ENCODE measurements at places on chromosomes 1 and 21.

DNA sequence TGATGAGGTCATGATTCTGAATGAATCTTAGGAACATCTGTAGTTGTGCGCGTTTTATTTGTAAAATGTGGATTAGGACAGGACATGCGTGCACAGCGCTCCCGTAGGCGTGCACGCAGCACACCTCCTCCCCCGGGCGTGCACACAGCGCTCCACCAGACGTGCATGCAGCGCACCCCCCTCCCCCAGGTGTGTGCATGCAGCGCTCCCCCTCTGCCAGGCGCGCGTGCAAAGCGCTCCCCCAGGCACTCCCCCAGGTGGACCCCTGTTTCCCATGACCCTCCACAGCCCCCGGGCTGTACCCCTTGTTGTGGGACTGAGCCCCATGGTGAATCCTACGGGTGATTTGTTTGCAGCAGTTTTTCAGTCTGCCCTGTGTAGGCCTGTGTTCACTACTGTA is 61.6 kb downstream of the S100B start:
- DNase-seq: no peak

GRCh38 chr21:35136106-35136505 is 87.0 kb upstream of the RUNX1 start:
- DNase-seq: no peak

DNA sequence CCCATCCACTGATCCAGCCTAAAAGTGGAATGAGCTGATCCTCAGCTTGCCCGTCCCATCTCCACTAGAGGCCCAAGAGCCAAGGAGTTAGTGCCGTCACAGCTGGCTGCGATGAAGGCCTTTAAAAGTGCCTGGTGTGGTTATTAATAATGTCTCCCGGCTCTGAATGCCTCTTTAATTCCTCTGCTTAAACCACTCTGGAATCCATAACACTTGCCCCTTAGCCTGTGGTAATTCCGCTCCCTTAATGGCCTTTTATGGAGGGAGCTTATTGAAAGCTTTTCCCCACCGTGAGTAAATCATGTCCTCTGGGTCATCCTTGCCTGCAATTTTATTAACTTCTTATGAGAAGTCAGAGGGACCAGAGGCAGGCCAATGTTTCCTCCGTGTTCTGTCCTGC is 55.4 kb downstream of the UBIAD1 start:
- DNase-seq: no peak

- DNase-seq: no peak
Observed at GRCh38 chr1:222034790-222035189, 292.9 kb upstream of the DUSP10 start.

DNA sequence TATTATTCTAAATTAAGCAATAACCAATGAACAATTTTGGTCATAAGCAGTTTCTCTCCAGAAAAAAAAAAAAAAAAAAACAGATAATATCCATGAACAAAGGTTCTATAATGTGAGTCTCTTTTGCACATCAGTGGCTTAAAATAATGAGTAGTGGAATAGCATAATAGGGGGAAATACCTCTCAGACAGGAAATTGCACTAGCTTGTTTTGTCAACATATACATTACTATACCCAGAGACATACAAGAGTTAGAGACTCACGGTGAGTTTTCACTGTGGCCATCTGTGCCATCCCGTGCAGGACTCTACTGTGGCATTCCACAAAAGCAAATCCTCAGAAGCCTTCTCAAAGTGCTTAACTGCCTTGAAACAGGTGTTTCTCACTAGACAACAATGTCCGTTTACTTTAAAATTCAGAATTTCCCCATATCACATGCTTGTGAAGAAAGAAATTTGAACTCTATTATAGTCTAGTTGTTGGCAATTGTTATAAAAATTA is 697.9 kb downstream of the USP25 start:
- no peak for DNase-seq

- DNase-seq: no peak
Observed at GRCh38 chr1:198520524-198521254, 19.8 kb downstream of the ATP6V1G3 start.

- DNase-seq: no peak
Observed at GRCh38 chr1:235650341-235651169, 971 bp upstream of the GNG4 start.

DNA sequence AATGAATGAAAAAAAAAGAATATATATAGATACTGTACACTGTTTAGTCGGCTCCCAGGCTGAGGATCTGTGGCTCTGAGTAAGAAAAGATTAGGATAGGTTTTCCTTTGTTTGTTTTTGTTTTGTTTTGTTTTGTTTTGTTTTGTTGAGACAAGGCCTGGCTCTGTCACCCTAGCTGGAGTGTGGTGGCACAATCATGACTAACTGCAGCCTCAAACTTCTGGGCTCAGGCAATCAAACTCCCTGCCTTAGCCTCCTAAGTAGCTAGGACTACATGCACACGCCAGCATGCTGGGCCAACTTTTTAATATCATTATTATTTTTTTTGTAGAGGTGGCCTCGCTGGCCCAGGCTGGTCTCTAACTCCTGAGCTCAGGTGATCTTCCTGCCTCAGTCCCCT is 87.9 kb upstream of the PTBP2 start:
- DNase-seq: no peak

- no peak for DNase-seq
Observed at GRCh38 chr1:225950905-225951497, 10.0 kb upstream of the LEFTY2 start.

DNA sequence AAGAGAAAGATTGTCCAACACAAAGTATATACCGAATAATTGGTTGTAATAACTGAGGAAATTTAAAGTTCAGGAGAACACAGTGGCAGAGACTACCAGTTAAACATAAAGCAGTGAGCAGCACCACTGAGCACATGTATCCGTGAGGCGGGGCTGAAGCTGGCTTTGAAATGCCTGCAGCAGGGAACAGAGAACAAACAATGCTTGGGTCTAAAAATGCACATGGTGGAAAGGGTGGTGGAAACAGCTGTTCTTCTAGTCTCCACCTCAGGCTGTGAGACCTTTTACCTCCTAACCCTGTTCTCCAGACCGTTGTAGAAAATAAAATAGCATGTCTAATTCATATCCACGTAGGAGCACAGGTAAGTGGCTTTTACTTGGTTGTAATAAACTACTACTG is 7.7 kb upstream of the GNG4 start:
- no peak for DNase-seq

DNA sequence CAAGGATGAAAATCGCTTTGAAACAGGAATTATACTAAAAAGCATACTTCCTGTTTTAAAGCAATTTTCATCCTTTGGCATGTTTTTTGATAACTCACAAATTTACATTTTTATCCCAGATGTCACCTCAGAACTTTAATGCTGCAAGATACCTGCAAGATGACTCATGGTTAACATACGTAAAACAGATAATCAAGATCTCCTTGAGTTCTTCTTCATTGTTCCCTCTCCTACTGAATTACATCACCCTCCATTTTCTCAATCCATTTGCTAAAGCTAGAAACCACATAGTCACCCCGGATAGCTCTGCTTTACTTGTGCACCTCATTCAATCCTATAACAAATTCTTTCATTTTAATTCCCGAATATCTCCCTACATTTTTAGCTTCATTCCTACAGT is 1114.2 kb downstream of the PLA2G4A start:
- DNase-seq: no peak

GRCh38 chr1:69483246-69483645 is 84.5 kb upstream of the LRRC7 start:
- DNase-seq: no peak

GRCh38 chr21:46347791-46348381 is 23.9 kb downstream of the PCNT start:
- no peak for DNase-seq

GRCh38 chr21:41121785-41122415 is 46.1 kb upstream of the BACE2 start:
- DNase-seq: peak; percentile 56

DNA sequence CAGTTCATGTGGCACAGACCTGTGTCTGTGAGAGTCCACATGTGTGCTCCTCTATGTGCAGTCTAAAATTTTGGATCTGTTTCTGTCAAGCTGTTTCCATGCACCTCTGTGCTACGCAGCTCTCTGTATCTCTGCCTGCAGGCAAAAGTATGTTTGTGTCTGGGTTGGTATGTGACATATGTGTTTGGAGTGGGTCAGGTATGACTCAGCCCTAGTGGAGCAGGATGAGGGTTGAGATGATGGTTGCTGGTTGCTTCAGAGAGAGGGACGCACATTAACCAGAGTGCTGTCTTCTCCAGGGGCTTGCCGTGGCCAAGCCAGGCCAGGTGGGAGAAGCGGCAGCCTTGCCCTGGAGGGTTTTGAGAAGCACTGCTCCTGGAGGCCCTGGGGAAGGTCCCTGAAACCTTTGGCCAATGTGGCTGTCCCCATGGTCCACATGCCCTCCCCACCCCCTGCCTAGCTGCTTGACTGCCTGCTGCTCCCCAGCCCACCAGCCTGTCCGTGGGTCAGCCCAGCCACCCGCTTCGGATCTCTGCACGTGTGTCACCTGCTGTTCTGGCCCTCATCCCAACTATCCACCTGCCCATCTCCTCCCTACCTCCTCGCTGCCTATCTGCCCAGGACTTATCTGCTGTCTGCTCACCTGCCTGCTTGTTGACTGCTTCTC is 4.1 kb upstream of the EVA1B start:
- DNase-seq: peak; percentile 57

GRCh38 chr1:106568201-106568974 is 488.1 kb upstream of the PRMT6 start:
- DNase-seq: no peak

GRCh38 chr1:109020693-109021257 is 21.1 kb downstream of the WDR47 start:
- no peak for DNase-seq

- peak; percentile 24 for DNase-seq
Observed at GRCh38 chr21:17387030-17387617, 125.7 kb upstream of the CXADR start.

DNA sequence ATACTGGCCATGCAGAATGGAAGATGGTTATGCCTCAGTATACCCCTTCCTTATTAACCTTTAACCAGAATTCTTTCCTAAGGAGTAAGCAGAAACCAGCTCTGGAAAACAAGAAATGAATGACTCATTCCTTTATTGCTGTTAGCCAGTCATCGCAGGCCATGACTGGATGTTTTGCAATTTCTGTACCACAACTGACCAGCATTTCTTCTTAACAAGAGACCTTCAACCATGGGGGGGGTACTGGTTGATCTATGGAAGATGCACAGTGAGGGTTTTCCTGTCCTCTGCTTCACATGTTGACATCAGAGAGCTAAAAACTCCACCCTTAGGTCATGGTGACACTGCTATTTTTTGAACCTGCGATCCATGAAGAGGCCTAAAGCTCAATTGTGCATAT is 28.0 kb upstream of the RNF2 start:
- DNase-seq: peak; percentile 43

GRCh38 chr1:153985941-153986761 is at the start of gene RAB13:
Gene RAB13, minus strand, starts transcription at chr1:153986339. Its CDS starts 103 bp downstream, at chr1:153986236.
- DNase-seq: peak; percentile 83

- peak; percentile 53 for DNase-seq
Observed at GRCh38 chr1:109425391-109426280, 612 bp downstream of the PSMA5 start.

- no peak for DNase-seq
Observed at GRCh38 chr1:229988534-229988933, 78.5 kb upstream of the GALNT2 start.

GRCh38 chr1:206062464-206062863 is 9.5 kb downstream of the RHEX start:
- no peak for DNase-seq

DNA sequence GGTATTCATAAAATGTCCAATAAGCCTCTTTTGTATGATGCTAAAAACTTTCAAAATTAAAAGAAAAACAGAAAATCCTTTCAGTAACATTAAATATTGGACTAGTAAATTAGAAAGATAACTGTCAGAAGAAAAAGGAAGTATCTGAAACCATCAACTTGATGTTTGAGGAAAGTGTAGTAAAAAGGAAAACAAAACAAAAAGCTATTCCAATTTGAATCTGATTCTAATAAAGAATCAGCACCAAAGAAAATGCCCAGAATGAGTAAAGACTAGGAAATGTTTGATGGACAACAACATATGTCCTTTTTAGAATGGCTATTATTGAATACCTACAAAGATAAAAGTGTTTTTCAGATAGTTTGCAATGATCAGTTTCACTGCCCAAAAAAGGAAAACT is 79.9 kb upstream of the RBM34 start:
- no peak for DNase-seq

DNA sequence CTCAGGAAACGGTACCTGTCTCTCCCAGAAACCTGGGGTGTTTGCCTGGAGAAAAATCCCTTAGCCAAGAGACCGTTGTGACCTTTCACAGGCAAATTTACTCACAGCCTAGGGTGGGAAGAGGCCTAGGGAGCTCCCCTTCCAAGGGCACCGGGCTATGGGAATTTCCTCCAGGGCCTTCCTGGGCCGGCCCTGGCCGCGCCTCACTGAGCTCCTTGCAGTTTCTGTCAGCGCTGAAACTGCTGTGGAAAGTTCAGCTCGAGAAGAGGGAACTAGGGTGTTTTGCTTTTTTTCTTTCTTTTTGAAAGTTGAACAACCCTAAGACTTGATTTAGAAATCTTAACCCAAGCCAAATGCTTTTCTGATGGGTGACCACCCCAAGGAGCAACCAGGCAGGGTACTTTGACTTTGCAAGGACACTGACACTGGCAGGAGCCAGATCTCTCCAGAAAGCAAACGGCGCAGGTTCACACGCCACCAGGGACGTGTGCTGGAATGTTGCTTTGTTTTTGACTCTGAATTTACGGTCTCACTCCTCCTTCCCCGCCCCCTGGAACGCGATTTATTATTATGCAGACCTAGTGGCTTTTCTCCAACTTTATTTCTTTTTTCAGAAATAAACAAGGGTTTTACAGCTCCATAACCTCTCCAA is 229.6 kb upstream of the JUN start:
- no peak for DNase-seq

GRCh38 chr1:236083650-236084385 is 18.9 kb upstream of the NID1 start:
- no peak for DNase-seq

- DNase-seq: no peak
Observed at GRCh38 chr1:155078469-155079209, at the start of gene EFNA3. Gene EFNA3, plus strand, starts transcription at chr1:155078837. Its CDS starts 105 bp downstream, at chr1:155078942.

DNA sequence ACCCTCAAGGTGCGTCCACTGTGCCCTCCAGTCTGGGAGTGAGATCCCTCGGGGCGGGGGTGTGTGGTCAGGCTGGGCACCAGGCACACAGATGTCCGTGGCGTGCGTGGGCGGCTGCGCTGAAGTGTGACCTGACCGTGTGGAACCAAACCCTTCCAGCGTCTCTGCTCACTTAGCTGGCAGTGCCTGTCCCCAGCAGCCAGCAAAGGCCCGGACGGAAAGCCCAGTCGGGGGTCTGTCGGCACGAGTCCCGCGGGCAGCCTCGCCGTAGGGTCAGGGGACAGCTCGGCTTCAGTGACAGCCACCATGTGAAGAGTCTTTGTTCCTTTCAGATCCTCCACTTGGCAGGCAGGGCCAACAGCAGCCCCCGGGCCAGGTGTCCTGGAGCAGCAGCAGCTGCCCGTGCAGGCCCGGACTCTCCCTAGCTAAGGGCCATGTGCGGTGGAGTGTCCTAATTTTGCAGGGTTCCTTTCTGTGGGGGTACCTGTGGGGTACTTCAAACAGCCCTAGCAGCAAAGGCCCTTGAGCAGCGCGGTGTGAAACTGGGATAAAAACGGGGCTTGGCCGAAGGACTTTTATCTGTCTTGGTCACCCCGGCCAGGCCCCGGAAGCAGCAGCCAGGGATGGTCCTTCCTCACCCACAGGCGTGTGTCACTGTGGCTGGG is 11.6 kb downstream of the TTLL10 start:
- DNase-seq: no peak

- DNase-seq: no peak
Observed at GRCh38 chr1:51313268-51313852, 17.0 kb downstream of the TTC39A start.

All from amniotic stem cell (primary cell).